ENCODE measurements at places on chromosomes 5 and 9.

DNA sequence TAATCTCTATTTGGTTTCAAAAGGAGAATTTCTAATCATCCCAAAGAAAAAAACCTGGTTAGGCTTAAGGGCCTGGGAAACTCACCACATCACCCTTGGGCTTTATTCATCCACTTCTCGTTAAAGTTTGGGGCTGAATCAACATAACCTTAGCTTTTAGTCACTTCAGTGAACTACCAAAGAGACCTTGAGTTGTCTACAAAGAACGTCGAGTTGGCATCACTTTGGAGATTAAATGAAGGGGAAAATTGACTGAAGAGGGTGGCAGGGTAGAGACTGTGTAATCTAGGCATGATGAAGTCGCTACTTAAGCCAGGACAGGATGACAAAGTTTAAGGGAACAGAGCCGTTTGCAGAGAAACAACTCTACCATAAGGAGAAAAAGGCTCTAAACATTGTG is 341.4 kb downstream of the RAB3C start:
- no peak for DNase-seq

- DNase-seq: peak; percentile 45
Measured at GRCh38 chr5:141186897-141187512, at the start of gene PCDHB9. Gene PCDHB9, plus strand, starts transcription at chr5:141187161. Its CDS starts 158 bp downstream, at chr5:141187319.

DNA sequence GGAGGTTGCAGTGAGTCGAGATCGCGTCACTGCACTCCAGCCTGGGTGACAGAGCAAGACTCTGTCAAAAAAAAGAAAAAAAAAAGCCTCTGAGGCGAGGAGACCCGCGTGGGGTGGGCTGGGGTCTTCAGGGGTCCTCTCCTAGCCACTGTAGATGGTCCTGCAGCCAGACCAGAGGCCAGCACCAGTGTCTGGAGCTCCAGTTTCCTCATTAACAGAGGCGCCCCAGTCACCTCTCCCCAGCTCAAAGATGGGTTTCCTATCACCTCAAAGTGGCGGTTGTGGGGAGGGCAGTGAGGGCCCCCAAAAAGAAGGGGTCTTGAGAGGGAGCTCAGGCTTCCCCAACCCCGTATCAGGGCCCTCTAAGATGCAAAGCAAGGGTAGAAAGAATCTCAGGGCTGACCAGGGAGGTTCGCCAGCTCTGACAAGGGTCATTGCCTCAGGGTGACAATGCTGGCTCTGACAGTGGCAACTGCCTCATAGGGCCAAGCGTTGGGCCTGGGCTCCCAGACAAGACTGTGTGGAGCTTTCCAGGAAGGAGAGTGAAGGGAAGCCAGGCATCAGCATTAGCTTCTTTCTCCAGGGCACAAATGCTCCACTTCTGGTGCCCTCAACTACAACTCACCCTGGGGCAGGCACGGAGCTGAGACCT is 15.0 kb downstream of the STK10 start:
- DNase-seq: no peak

- peak; percentile 20 for DNase-seq
Measured at GRCh38 chr9:68851657-68852056, 146.6 kb downstream of the PIP5K1B start.

DNA sequence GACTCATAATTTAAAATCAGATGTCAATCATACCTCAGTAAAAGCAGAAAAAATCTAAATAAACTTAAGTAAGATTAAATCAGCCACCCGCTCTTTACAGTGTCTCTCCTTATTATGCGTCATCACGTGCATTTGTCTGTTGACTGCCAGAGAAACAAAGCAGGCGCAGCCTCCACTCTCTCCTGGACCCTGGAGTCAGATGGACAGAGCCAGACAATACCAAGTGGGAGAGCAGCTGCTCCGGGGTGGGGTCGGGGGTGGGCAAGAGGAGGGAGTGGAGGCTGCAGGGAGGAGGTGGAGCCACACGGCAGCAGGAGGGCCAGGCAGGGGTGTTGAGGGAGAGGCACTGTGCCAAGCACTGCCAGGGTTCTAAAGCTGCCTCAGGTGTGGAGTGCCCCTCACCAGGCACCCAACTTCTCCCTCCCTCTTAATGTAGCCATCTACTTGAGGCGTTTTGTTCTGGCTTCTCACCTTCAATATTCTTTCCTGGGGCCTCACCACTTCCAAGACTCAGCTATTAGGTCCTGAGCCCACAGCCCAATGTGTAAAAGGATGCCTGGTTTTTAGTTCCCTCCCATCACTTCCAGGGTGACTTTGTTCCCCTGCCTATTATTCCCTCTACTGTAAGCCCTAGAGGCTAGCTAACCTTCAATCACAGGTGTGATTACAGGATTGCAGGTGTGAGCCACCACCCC is 96.3 kb downstream of the GLDC start:
- no peak for DNase-seq

DNA sequence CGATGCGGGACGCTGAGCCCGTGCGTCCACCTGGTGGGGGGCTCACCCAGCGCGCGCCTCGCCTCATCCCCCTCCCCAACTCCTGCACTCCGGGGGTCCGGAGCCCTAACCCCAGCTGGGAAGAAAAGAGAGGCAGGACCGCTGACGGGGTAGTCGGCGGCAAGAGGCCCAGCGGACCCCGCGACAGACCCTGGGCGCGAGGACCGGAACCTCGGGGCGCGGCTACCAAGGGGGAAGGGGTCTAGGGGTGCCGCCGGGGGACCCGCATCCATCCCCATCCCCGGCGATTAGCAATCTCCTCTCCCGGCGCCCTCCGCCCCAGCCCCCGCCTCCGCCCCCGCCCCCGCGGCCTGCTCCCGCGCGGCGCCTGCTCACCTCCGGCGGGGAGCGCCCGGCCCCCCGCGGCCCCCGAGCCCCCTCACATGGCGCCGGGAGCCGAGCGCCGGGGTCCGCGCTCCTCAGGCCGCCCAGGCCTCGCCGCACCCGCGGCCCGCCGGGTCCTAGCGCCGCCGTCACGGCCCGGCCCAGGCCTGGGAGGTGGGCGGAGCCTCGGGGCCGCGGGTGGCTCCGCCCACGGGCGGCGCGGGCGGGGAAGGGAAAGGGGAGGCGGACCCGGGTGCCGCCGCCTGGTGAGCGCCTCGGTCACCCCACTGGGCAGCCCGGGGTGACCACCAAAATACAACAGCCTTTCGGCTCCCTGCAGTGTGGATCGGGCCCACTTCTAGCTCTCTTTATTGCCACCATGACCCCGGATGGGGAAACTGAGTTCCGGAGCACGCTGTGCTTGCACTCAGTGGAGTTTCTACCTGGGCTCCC is at the start of gene ST6GALNAC6:
ST6GALNAC6 (minus strand) TSS at position 476 of the 816 bp plus-strand sequence. CDS start 1,622 bp downstream, outside the sequence.
- peak; percentile 87 for DNase-seq

DNA sequence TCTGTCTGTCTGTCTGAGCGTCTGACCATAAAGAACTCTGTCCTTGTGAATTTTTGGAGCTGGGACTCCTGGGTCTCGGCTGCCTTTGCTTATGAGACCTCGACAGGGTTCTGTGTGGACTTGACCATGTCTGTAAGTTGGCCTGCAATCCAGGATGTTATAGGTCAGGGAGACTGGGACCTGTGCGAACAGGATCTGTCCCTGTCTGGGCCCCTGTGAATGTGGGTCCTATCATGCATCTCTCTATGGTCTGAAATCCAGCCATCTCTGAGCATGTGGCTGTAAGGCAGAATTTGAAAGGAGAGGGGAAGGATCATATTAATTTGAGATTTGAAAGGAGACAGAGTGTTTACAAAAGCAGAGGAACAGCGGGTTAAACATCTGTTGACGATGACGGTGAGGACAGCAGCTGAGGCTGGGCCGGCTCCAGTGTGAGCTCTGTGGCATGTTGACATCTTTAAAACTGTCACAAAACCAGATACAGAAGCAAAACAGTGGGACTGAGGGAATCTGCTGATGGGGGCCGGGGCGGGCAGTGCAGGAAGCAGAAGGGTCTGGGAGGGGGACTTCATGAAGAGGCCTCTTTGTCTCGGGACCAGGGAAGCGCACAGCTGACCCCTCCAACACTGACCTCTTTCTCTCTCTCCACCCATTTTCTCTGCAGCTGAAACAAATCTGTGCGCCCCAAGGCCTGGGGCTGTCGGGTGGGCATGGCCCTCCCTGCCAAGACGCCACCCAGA is 19.1 kb upstream of the MVB12B start:
- no peak for DNase-seq

GRCh38 chr9:128361986-128362646 is 9.1 kb upstream of the URM1 start:
- DNase-seq: peak; percentile 93

GRCh38 chr9:128225770-128226411 is 22.7 kb downstream of the DNM1 start:
- DNase-seq: no peak

DNA sequence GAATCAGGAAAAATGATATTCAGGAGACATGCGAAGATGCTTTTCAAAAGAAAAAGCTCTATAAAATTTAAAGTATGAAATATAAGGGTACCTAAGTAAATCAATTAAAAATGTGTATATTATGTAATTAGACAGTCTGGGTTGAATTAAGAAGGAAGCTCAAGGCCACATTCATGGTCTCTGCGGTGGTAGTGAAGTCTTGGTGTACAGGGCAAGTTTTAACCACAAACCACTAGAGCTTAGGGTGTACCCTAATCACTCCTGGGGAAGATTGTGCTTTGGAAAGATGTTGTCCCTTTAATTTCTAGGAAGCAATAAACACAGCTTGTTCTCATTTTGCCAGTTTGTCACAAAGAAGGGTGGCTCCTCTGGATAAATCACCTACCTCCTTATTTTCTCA is 287.2 kb upstream of the ZNF608 start:
- no peak for DNase-seq

DNA sequence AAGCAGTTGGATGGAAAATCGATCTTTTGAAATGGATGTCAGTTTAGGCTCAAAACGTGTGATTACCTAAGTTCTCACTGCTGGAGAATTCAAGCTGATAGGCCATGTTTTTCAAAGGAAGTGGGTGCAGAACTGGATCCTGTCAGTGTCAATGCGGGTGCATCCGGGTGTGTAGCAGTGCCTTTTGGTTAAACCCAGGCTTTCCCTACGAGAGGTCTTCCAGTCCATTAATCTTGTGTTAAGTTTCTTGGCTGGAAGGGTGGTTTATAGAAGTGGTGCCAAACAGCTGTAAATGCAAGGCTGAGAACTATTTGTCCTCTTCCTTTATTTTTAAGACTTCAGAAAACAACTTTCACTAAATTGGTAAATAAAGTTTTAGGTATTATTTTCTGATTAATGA is 71.9 kb downstream of the DAPK1 start:
- DNase-seq: no peak

GRCh38 chr5:101535626-101536025 is 632.5 kb upstream of the ST8SIA4 start:
- no peak for DNase-seq

DNA sequence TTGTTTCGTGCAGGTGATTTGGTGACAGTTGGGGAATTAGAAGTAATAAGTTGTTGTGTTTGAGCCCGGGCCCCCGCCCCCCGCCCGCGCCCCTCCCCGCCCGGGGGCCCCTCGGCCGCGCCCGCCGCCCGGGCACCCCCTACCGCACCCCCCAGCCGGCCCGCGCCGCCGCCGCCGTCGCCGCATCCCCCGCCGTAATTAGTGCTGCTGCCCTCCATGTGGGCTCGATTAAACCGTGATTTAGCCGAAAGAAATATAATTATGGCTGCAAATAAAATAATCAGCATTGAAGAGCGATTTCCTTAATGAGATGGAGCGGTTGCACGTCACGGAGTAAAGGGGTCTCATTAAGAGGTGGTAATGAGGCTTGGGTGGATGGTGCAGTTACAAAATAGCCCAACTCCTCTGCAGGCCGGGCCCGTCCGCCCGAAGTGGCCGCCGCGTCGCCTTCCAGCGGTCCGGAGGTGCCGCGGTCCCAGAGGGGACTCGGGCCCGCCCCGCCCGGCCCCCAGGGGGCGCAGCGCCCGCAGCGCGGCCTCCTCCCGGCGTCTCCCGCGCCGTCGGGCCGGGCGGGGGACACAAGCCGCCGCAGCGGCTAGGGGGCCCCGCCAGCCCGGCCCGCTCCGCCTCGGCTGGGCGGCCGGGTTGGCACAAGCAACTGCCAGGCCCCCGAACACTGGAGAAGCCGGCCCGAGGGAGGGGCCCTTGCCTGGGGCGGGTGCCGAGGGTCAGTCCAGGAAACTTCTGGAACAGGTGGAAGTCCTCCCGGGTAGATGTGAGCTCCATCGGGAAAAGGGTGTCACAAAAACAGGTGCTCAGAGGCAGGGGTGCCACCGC is 6.9 kb upstream of the OTP start:
- no peak for DNase-seq

DNA sequence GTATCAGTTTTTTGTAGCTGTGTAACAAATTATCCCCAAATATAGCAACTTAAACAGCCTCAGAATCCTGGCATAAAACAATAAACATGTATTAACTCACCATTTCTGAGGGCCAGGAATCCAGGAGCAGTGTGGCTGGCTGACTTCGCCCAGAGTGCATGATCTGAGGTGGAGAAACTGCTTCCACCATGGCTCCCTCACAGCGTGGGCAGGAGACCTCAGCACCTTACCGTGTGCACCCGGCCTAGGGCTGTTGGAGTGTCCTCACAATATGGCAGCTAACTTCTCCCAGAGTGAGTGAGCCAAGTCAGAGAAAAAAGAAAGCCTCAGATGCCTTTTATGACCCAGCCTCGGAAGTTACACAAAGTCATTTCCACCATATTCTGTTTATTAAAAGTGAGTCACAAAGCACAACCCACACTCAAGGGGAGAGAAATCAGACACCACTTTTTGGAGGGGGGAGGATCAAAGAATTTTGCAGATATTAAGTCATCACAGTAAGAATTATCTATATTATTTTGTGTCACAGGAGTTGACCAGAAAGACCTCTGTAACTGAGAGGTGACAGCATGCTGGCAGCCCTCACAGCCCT is 59.6 kb downstream of the TSTD2 start:
- DNase-seq: no peak

- DNase-seq: no peak
Measured at GRCh38 chr9:99515895-99516656, 294.0 kb downstream of the SEC61B start.

GRCh38 chr9:93143830-93144530 is 9.9 kb upstream of the NINJ1 start:
- DNase-seq: no peak

- DNase-seq: peak; percentile 94
Measured at GRCh38 chr9:104961238-104961637, 33.3 kb upstream of the ABCA1 start.

GRCh38 chr5:157076558-157076957 is 17.6 kb upstream of the HAVCR1 start:
- peak; percentile 28 for DNase-seq

DNA sequence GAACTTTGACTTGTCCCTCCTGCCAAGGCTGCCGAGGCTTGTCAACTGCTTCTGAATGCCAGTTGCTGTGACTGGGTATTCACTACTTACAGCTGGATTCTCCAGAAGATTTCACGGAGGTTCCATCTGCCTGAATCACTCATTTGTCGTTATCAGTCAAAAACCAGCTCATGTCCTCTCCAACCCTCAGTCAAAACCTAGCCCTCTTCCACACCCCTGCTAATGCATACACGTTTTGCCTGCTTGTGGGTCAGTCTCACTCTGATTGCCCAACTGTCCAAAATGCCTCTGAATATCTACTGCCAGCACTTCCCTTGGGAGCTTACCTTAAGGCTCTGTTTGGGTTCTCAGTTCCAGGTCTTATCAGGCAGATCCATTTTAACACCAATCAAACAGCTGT is 238.6 kb upstream of the TMEM161B start:
- DNase-seq: no peak
